ENCODE measurements at places on chromosomes 5 and 9.

GRCh38 chr5:41787265-41787664 lies 83.0 kb downstream of the OXCT1 start:
- DNase-seq = no peak

DNA sequence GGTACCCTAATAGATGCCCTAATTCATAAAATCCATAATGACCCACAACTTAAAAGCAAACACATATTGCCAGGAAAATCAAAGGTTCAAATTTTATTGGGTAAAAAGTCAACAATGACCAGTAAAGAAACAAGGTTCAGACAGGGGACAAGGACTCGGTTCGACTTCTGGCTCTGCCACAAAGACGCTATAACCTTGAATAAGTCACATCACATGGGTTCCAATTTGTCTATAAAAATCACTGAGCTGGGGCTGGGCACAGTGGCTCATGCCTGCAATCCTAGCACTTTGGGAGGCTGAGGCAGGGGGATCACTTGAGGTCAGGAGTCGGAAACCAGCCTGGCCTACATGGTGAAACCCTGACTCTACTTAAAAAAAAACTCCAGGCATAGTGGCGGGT lies 80.5 kb downstream of the SERINC5 start:
- DNase-seq = no peak

GRCh38 chr5:130386155-130386554 lies 481.9 kb downstream of the CHSY3 start:
- DNase-seq = no peak

GRCh38 chr9:1869843-1870242 lies 145.3 kb upstream of the SMARCA2 start:
- peak; percentile 73 for DNase-seq

DNA sequence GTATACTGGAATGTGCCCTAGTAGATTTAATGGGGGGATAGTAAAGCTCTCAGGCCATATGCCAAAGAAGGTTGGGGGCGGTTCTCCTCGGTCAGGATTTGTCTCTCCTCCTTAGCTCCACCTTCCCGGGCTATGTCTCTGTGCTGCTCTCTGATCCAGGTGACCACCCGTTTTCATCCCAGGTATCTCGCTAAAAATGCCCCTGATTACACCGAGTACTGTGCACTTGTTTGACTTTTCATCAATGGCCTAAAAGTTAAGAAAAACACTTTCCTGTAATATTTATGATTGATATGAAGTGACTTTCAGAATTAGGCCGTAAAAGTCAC lies 724 bp downstream of the NDUFS6 start:
- DNase-seq = peak; percentile 57

GRCh38 chr5:163564321-163564938 lies 59.0 kb downstream of the MAT2B start:
- peak; percentile 77 for DNase-seq

- DNase-seq = no peak
Observed at GRCh38 chr5:143576711-143577484, 173.4 kb upstream of the NR3C1 start.

GRCh38 chr5:63629951-63630630 lies 332.2 kb downstream of the HTR1A start:
- no peak for DNase-seq

GRCh38 chr5:174284873-174285272 lies 239.4 kb downstream of the NSG2 start:
- no peak for DNase-seq

DNA sequence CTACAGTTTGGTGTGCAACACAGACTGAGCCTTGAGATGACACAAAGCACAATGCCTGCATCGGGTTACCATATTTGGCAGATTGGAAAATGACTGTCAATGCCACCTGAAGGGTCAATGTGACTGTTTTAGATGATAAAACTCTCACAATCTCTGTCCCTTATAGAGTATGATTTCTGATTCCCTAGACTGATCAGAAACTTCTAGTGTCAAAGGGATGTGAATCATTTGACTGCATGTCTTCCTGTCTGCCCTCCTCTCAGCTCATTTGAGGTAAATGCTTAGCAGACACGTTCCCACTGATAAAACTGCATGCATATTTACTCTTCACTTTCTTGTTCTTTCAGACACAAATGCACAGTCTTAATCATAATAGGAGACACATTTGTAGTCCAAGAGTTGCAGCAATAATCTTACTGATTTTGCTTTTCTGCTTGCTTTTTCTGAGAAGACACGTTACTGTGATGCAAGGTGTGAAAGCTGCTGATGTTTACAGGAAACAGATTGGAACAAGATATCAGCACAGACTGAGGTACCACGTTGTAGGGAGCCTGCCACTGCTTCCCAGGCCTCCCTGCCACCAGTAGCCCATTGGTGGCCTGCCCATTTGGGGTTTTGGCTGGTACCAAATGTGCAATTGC lies 77.8 kb downstream of the GCNT4 start:
- no peak for DNase-seq

Data from NAMALWA (cell line).